ENCODE measurements at places on chromosomes 2 and 18. TPM values are rescaled to one million over a fixed set of nuclear protein-coding genes. Genes with fewer than 3 reads are reported as not detected.

The TUBA3E gene
- 4.7 TPM for total RNA-seq

GRCh38 chr2:110881908-110882307 is 149.5 kb downstream of the ACOXL start:
- H3K4me1 ChIP-seq, result no peaks in the 10 kb centered on the region
- no peak for DNase-seq
- no peaks in the 10 kb centered on the region for H3K36me3 ChIP-seq
- no peak overlapping the region for H3K4me3 ChIP-seq
- H3K27me3 ChIP-seq, result no peaks in the 10 kb centered on the region

The MAPRE2 gene
- total RNA-seq, result 87.6 TPM

DNA sequence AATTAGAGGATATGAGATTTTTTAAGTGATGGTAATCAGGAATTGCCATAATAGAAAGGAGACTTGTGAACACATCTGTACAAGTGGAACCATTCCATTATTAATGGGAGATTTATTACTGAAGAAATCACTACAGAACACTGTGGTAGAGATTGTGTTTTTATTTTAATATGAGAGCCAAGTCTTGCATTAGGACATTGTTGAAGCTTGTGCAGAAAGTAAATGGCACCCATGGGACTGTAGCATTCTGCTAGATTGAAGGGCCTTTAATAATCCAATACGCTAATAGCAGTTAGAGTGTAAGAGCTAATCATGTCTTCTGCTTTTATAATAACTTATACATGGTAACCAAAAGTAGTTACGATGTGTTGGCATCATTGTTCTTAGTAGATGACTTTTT is 83.6 kb downstream of the VRK2 start:
- no peak overlapping the region for H3K4me3 ChIP-seq
- no peak for DNase-seq
- H3K27me3 ChIP-seq, result no peaks in the 10 kb centered on the region
- H3K4me1 ChIP-seq, result peaks cover 19% of the 10 kb centered on the region

DNA sequence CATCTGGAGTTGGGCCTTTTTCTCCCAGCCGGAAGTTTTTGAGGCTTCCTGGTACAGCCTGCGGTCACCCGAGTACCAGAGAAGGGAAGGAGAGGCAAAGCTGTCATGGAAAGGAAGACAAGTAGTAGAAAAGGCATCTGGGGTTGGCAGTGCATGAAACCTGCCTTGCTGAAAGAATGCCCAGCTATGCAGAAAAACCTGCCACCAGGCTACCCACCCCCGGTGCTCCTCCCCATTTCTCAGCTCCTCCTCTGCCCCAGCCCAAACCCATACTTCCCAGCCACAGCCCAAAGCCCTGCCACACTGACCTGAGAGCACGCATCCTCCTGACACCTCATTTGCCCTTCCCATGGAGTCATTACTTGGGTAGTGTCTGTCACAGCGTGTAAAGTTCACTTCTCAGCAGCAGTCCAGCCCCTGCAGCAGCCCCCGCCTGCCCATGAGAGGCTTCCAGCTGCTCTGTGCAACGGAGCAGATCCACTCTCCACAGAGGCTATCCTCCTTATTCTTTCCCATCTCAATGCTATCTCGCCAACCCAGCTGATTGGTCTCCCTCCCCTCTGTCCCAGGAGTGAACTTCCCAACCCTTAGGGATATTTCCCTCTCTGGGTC is 40.4 kb upstream of the MAL start:
- H3K27me3 ChIP-seq, result no peaks in the 10 kb centered on the region
- no peaks in the 10 kb centered on the region for H3K36me3 ChIP-seq
- H3K4me3 ChIP-seq, result no peak overlapping the region
- no peaks in the 10 kb centered on the region for H3K4me1 ChIP-seq

The LINC00305 gene
- not detected for total RNA-seq

DNA sequence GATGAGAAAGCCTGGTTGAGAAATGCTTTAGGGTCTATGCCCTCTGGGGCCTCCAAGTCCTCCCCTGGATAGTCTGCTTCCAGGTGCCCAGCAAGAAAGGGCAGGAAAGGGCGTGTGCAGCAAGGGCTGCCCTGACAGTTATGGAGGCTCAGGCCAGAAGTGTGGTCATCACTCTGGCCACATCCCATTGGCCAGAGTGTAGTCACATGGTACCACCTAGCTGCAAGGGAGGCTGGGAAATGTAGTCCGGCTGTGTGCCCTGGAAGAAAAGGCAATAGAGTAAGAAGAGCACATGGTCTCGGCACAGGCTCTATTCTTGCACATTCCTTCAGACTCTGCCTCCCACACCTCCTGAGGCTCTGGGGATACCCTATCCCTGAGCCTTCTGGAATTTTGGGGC is 35.7 kb downstream of the ODC1 start:
- H3K27ac ChIP-seq, result no peak overlapping the region
- DNase-seq, result no peak
- H3K36me3 ChIP-seq, result no peaks in the 10 kb centered on the region
- H3K27me3 ChIP-seq, result no peaks in the 10 kb centered on the region

GRCh38 chr2:120262761-120263428 is 10.2 kb downstream of the RALB start:
- no peak for DNase-seq
- H3K4me1 ChIP-seq, result no peaks in the 10 kb centered on the region
- no peaks in the 10 kb centered on the region for H3K27me3 ChIP-seq

DNA sequence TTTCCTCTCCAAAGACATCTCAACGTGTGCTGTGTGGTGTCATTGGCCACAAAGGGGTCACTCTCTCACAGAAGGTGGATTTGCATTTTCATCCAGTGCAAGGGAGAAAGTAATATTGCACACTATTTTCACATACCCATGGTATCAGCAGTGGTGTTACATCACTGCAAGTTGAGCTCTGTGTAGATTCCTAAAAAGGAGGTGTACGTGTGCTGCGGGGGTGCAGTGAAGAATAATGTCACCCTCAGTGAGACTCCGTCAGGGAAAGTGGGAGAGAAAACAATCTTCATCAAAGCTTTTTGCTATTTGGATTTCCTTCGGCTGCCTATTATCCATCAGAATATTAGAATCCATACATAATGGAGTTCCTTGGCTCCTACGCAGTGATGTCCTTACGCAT is 733.8 kb upstream of the FANCL start:
- DNase-seq, result no peak
- H3K27ac ChIP-seq, result no peak overlapping the region
- H3K27me3 ChIP-seq, result no peaks in the 10 kb centered on the region
- H3K36me3 ChIP-seq, result no peaks in the 10 kb centered on the region
- no peaks in the 10 kb centered on the region for H3K4me1 ChIP-seq
- H3K4me3 ChIP-seq, result no peak overlapping the region

DNA sequence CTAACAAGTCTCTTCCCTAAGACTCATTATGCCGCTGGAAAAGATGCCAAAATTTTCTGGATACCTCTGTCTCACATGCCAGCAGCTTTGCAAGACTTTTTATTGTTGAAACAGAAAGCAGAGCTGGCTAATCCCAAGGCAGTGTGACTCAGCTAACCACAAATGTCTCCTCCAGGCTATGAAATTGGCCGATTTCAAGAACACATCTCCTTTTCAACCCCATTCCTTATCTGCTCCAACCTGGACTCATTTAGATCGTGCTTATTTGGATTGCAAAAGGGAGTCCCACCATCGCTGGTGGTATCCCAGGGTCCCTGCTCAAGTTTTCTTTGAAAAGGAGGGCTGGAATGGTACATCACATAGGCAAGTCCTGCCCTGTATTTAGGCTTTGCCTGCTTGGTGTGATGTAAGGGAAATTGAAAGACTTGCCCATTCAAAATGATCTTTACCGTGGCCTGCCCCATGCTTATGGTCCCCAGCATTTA is 26.3 kb downstream of the DHRS9 start:
- no peaks in the 10 kb centered on the region for H3K27me3 ChIP-seq
- peaks cover 16% of the 10 kb centered on the region for H3K4me1 ChIP-seq
- no peak for DNase-seq
- H3K36me3 ChIP-seq, result no peaks in the 10 kb centered on the region

The ASB18 gene
- total RNA-seq, result 4.5 TPM

- H3K4me3 ChIP-seq, result no peak overlapping the region
- H3K4me1 ChIP-seq, result no peaks in the 10 kb centered on the region
- no peaks in the 10 kb centered on the region for H3K36me3 ChIP-seq
- no peak for DNase-seq
- no peaks in the 10 kb centered on the region for H3K27me3 ChIP-seq
Measured at GRCh38 chr2:113770929-113771328, 14.5 kb upstream of the SLC35F5 start.

The LANCL1 gene
- 69.6 TPM for total RNA-seq

The SCYGR4 gene
- not detected for total RNA-seq

The CYTIP gene
- total RNA-seq, result 2.2 TPM

DNA sequence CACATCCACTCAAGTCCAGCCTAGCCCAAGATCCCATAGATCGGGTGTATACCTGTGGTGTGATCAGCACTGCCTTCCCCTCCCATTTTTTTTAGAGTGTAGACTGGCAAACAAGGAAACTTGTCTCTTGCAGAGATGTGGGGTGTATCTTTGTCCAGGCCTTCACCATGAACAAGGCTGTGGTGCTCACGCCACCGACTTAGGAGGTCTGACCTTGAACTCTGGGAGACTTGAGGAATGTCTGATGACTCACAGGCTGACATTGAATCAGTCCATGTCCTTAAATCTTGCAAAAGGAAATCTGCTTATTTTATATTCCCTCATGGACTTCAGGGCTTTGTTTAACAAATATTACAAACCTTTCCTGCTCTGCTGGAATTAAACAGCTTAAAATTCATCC is 4.5 kb upstream of the CTIF start:
- H3K27me3 ChIP-seq, result no peaks in the 10 kb centered on the region
- H3K27ac ChIP-seq, result no peak overlapping the region
- peaks cover 6% of the 10 kb centered on the region for H3K4me1 ChIP-seq
- no peak for DNase-seq
- H3K36me3 ChIP-seq, result no peaks in the 10 kb centered on the region

GRCh38 chr2:211729433-211729832 is 809.2 kb downstream of the ERBB4 start:
- H3K27me3 ChIP-seq, result no peaks in the 10 kb centered on the region
- H3K4me1 ChIP-seq, result no peaks in the 10 kb centered on the region
- H3K27ac ChIP-seq, result no peak overlapping the region
- no peak for DNase-seq

The ST6GAL2 gene
- 0.34 TPM for total RNA-seq

GRCh38 chr18:51006948-51007789 is 22.8 kb upstream of the SMAD4 start:
- no peaks in the 10 kb centered on the region for H3K36me3 ChIP-seq
- peaks cover 7% of the 10 kb centered on the region for H3K4me1 ChIP-seq
- no peak overlapping the region for H3K4me3 ChIP-seq
- H3K27me3 ChIP-seq, result no peaks in the 10 kb centered on the region
- no peak for DNase-seq
- H3K27ac ChIP-seq, result no peak overlapping the region

DNA sequence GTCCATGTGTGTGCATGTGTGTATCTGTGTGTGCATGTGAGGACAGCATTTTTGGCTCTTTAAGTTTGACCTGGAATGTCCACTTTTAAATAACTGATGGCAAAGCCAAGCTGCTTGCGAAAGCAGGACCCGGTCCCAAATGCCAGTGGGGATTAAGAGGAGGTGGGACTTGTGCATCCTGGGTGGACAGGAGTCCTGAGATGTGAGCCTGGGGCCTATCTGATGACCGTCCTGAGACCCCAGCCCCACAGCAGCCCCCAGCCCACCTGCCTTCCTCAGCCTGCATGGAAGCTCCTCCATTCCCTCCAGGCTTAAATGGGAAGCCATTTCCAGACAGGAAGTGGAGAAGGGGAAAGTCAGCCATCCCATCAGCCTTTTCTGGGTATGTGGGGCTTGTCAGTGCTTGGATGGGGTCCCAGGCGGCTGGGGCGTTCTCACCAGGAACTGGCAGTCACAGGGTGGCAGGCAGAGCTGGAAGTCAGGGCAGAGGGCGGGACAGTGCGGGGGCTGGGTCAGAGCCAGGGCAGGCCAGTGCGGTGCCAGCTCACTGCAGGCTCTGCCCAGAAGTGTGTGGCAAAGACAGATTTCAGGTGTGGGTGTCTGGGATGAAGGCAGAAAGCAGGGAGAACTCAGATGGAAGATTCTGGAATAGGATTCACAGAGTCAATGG is 117.8 kb downstream of the ACKR3 start:
- no peaks in the 10 kb centered on the region for H3K36me3 ChIP-seq
- no peaks in the 10 kb centered on the region for H3K27me3 ChIP-seq

- H3K4me1 ChIP-seq, result no peaks in the 10 kb centered on the region
- no peaks in the 10 kb centered on the region for H3K27me3 ChIP-seq
- H3K36me3 ChIP-seq, result no peaks in the 10 kb centered on the region
- DNase-seq, result no peak
- no peak overlapping the region for H3K4me3 ChIP-seq
Measured at GRCh38 chr2:55431982-55432627, 12.4 kb upstream of the CCDC88A start.

The NEDD4L gene
- 65.5 TPM for total RNA-seq

DNA sequence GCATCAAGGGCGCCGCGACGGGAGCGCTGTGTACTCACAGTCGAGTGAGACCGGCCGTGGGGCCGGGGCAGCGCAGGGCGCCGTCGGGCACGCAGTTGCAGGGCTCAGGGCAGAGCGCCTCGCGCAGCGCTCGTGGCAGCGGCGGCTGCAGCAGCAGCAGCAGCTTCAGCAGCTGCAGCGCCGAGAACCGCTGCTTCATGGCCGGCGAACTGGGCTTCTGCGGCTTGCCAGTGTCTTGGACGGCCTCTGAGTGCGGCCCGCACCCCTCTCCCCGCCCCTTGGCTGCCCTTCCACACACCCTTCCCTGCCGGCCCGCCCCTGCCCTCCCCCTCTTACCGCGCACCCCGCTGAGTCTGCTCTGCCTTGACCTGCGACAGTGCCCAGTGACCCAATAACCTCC is at the start of gene LHCGR:
TSS of gene LHCGR (minus strand) at position 252 of the 400 bp plus-strand sequence. CDS start at position 199, 53 bp downstream.
- peak; percentile 30 for DNase-seq
- peak within 1 kb of the TSS; percentile 21 for H3K4me3 ChIP-seq
- no peaks in the 10 kb centered on the region for H3K36me3 ChIP-seq
- peaks cover 9% of the 10 kb centered on the region for H3K4me1 ChIP-seq
- H3K27ac ChIP-seq, result no peak within 1 kb of the TSS
- peaks cover 13% of the 10 kb centered on the region for H3K27me3 ChIP-seq

DNA sequence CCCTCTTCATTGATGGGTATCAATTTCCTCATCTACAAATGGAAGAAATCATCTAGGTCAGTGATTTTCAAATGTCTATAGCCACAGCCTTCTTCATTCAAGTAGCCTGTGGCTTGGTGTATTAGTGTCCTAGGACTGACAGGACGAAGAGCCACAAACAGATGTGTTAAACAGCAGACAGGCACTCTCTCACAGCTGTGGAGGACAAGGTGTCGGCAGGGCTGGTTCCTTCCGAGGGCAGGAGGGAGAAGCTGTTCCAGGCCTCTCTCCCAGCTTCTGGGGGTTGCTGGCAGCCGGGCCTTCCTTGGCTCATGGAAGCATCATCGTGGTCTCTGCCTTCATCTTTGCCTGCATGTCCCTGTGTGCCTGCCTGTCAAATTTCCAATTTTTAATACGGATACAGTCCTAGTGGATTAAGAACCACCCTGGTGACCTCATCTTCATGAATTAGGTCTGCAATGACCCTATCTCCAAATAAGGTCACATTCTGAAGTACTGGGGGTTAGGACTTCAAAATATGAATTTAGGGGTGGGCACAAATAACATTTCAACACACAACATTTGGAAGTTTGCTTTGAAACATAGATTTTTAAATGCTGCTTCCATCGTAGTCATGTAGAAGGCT is 86.5 kb downstream of the PTGR3 start:
- no peak overlapping the region for H3K27ac ChIP-seq
- DNase-seq, result no peak
- no peaks in the 10 kb centered on the region for H3K36me3 ChIP-seq
- H3K27me3 ChIP-seq, result no peaks in the 10 kb centered on the region
- H3K4me1 ChIP-seq, result no peaks in the 10 kb centered on the region

Data from heart right ventricle (tissue), 16 donors.